ENCODE measurements at places on chromosomes 1 and 21.

GRCh38 chr1:181475580-181475979 is 7.7 kb upstream of the CACNA1E start:
- DNase-seq = no peak

GRCh38 chr1:154520333-154520732 is 18.1 kb upstream of the SHE start:
- DNase-seq = peak; percentile 49

DNA sequence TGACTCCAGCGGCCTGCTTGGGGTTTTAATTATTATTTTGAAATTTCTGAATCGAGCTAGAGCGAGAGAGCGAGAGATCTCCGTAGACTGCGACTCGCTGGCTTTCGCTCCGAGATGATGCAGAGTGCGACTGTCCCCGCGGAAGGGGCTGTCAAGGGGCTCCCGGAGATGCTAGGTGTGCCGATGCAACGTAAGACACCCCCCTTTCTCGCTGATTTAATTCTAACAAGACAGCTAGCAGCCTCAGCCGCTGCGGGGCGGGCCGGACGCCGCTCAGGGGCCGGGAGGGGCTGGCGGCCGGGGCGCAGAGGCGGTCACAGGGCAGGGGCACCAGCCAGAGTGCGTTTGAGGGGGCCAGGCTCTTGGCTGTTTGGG is 339 bp downstream of the LHX4 start:
- DNase-seq = no peak

DNA sequence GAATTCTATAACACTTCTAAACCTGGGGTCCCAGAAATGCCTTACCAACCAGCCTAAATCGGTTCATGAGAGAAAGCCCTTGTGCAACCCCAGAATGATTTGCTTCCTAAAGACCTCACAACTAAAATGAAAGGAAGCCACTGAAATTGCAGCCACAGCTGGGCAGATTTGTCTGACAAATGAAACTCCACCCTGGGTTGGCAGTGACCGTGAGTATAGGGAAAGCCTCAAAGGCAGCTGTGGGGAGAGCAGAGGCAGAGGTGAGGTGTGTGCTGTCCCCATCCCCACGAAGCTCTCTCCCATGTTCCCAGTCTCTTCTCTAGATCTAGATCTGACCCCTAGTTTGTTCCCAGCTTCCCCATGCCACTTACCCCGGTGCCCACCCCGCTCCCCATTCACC is 23.1 kb downstream of the RHBDL2 start:
- DNase-seq = peak; percentile 8

GRCh38 chr1:169563650-169564049 is 22.6 kb downstream of the F5 start:
- no peak for DNase-seq

- DNase-seq = no peak
These were observed 88.4 kb upstream of the TMPRSS2 start for GRCh38 chr21:41596241-41596925.

DNA sequence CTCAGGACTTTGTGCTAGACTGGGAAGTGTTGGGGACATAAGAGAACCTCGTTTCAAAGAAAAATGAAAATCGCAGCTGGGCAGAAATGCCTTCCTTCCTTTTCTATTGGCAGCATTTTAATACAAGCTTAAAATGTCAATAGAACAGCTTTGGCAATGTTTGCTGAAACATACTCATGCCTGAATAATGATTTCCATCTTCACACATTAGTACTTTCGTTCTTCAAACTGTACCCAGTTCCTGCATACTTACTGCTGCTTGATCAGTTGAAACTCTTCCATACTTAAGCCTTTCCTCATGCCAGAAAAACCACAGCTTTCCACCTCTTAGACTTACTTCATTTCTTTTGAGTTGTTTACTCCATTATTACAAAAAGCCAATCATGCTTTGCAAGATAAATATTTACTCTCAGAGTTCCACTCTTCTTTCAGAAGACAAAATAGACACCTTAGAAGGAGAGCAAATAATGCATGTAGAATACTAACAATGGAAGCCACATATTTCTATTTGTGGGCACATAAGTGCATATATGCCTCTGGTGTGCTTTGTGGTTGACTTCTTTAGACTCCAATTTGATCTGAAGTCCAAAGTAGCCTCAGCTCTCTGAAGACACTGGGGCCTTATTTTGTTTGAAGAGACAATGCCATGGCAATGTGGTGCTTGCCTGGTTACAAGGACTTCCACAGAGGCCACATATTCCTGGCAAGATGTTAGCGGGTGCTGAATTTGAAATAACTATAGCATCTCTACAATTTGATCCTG is 22.7 kb upstream of the CD55 start:
- no peak for DNase-seq

- DNase-seq = no peak
These were observed 12.8 kb downstream of the RGL1 start for GRCh38 chr1:183817576-183818288.

DNA sequence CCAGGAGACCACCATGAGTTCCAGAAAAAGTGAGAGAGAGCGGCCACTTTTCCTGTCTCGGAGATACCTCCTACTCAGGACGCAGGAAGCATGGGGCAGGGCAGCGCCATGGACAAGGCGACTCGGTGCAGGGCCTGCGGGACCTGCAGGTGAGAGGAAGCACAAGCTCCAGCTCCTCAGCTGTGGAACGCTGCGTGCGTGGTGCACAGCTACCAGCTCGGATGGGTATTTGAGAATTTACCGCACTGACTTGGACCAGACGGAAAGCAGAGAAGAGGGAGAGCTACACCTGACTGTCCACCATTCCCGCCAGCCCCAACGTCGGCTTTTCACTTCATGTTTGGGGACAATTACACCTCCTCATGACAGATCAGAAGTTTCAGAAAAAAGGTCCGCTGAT is 8.2 kb upstream of the CDK11A start:
- no peak for DNase-seq

GRCh38 chr1:236870721-236871120 is 75.6 kb downstream of the MTR start:
- peak; percentile 72 for DNase-seq

DNA sequence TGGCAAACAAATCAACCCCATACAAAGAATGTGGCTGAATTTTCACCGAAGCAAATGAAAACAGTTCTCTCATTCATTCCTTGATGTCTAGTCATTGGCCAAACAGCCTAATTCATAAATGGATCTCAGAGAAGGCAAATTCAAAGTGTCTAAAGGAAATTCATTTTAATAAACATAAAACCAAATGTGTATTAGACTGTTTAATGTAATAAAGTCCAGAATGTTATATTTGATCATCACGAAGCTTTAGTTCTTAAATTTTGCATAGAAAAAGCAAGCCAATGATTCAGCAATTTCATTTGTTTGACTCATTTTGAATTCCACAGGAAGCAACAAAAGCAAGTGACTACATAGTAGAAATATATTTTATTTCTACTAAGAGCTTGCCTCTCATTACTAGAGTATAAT is 379.2 kb upstream of the ADAMTS5 start:
- no peak for DNase-seq

DNA sequence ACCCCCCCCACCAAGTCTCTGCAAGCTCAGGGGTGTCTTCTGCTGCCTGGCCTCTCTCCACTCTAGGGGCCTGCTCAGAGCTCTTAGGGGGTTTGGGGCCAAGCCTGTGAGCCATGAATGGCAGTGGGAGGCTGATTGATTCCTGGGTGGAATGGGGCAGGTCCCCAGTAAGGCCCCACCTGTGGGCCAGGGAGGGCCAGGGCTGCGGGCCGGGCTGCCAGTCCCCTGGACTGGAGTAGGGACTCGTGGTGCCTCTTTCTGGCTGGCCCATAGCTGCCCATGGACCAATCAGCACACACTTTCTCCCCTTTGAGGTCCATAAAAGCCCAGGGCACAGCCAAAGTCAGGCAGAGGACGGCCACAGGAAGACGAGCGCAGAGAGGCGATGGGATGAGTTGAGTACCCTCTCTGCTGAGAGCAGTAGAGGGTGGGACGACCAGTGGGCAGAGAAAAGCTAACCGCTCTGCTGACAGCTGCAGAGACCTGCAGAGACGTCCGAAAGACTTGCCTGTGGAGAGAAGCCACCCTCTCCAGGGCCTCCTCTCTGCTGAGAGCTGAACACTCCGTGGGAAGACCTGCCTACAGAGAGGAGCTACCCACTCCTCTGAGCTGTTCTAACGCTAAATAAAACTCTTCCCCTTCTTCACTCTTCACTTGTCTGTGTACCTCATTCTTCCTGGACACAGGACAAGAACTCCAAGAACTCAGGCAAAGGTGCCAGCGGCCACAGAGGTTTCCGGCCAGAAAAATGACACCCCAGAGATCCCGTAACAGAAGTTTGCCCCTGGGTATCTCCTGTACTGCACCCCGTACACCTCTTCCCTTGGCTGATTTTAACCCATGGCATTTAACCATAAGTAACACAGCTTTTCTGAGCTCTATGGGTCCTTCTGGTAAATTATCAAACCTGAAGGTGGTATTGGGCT is 38.2 kb upstream of the TARDBP start:
- no peak for DNase-seq

DNA sequence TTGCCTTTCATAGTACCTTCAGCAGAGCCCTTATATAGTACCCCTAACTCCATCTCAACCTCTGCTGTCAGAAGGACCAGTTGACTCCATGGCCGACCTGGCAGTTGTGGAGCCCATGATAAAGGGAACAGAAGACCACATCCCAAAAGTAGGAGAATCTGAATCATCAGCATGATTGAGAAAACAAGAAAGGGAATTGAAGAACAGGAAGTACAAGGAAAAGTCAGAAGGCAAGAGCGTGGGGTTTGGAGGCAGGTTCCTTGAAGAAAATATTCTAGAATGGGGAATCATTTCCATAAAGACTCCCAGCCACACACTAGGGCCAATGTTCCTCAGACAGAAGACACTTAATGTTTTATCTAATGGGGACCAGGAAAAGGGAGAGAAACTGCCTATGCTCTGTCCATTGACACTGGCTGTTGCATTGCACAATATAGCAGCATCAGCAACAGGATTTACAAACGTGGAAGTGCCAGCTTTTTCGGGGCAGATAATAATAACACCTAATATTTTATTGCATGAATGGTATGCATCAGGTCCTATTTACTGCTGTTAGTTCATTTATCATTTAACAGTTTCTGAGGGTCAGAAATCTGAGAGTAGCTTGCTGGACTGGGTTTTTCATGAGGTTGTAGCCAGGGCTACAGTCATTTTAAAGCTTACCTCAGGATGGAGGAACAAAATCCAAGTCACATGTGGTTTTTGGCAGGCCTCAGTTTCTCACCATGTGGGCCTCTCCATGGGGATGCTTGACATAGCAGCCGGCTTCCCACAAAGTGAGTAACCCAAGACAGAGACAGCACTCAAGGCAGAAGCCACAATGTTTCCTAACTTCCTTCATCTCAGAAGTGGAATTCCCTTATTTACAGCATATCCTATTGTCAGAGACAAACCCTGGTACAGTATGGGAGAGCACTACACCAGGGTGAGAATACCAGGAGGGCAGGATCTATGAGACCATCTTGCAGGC is 483.4 kb downstream of the PLPP3 start:
- DNase-seq = no peak

DNA sequence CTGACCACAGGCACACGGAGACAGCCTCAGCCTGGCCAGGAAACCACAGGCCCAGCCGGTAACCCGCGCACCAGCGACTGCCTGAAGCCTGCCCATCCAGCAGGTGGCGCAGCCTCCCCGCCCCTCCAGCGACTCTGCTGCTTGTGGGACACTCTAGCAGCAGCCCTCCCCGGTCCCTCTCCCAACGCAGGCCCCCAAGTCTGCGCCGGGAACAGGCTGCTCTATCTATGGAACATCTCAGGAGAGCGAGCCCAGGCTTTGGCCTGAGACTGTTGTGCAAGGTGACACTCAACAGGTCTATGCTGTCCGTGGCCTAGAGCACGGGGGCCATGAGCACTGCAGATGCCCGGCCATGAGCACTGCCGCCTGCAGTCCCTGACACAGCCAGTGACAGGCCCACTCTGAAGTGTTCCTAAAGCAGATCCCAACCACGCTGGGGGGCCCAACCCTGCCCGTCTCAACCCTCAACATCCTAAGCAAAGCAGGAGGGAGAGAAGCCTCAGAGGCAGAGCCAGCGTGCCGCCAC is 28.4 kb downstream of the WDR4 start:
- DNase-seq = peak; percentile 81

DNA sequence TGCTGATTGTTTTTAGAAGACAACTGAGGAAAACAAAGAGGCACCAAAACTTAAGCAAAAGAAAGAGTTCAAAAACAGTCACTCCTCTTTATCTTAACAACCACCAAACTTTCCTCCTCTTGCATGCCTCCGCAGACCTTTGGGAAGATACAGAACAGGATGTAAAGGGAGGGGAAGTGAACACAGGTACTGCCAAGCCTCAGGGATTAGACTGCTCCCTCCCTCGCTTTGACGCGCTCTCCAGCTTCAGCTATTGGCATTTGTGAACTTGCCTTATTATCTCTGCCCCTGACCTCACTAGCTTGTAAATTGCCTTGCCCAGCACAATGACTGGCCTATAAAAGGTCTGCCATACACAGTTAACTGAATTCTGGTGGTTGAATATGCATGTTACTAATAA is 4.8 kb upstream of the SRP9 start:
- no peak for DNase-seq

DNA sequence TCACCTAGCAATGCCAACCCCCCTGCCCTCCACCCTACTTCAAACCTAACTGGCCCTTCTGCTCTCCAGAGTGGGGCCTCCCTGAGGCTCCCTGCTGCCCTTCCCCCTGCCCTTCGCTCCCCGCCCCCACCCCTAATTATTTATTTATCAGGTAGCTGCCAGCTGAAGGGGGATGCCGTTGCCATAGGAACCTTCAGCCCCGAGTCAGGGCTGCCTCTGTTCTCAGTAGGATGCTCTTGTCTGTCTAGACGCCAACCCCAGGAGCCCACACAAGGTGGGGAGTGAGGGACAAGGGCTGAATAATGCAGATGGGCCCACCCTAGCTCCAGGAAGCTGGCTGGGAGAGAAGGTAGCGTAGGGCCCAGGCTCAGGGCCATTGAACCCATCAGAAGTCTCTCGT is 41.1 kb downstream of the NKAIN1 start:
- DNase-seq = no peak

GRCh38 chr21:34570313-34570712 is 44.6 kb downstream of the RCAN1 start:
- DNase-seq = peak; percentile 78
